SIG-M5 (cell line): ENCODE measurements at places on chromosomes 3 and 15.

DNA sequence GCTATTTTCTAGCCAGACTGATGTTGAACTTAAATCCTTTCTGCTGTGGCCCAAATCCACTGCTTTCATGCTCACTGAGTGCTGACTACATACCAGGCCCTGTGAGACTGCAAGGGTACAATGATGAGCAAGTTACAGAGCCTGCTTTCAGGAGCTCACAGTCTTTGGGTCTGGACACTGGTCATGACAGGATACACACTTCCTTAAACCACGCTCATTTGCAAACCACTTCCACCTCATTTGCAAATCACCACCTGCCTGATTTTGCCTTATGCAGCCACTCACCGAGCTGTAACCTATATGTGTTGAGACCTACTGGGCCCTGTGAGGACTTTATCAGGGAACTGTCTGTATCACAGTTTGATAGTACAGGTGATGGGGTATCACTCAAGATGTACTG is 50.2 kb upstream of the LRRC58 start:
- DNase-seq = no peak

- DNase-seq = no peak
Measured at GRCh38 chr3:21665444-21666100, 85.4 kb downstream of the ZNF385D start.

GRCh38 chr3:16741890-16742289 is 136.7 kb upstream of the DAZL start:
- no peak for DNase-seq

DNA sequence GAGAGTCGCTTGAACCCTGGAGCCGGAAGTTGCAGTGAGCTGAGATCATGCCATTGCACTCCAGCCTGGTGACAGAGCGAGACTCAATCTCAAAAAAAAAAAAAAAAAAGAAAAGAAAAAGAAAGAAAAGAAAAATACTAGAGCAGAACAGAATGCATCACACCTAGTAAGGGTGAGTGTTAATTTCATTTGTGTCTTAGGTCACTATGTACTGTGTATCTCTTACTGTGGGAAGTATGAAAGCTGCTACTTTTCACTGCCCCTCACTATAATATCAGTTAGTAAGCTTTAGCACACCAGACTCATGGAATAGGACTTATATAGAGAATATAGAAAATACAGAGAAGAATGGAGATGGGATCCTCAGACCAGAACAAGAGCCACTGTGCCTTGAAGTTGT is 45.9 kb upstream of the RASA2 start:
- DNase-seq = no peak

DNA sequence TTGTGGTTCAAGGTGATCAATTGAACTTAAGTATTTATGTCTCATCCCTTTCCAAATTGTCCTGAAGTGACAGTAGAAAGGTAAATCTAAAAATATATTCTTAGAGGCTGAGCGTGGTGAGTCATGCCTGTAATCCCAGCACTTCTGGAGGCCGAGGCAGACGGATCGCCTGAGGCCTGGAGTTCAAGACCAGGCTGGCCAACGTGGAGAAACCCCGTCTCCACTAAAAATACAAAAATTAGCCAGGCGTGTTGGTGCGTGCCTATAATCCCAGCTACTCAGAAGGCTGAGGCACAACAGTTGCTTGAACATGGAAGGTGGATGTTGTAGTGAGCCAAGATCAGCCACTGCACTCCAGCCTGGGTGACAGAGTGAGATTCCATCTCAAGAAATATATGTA is 226.6 kb downstream of the DPH6 start:
- no peak for DNase-seq

DNA sequence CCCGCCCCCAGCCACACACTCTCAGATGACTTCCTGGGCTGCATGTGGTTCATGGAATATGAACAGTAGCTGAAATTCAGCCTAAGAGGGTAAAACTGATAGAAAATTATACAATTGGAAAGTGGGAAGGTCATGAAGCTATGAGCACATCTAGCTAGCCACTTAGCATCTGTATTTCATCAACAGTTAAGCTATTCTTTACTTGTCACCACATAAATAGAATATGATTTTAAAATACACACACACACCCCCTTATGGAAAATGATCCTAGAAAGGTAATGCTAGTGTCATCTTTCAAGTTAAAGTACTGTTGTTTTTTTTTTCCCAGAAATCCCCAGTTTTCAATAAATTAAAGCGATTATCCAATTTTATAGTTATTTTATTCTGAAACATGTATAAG is 3.6 kb downstream of the MAP4 start:
- DNase-seq = no peak

DNA sequence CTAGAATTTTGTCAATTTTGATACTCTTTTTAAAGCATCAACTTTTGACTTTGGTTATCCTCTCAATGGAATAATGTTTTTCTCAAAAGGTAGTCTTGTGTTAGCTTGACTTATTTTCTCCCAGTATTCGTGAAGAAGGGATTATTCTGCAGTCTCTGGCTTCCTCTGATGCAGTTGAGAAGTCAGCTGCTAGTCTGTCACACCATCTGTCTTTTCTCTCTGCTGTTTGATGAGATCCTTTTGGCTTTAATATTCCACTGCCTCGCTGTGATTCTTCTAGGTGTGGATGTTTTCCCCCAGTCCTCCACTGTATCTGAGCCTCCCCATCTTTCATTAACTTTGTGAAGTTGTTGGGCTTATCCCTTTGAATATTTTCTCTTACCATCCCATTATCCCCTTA is 141.0 kb downstream of the WDR72 start:
- no peak for DNase-seq

DNA sequence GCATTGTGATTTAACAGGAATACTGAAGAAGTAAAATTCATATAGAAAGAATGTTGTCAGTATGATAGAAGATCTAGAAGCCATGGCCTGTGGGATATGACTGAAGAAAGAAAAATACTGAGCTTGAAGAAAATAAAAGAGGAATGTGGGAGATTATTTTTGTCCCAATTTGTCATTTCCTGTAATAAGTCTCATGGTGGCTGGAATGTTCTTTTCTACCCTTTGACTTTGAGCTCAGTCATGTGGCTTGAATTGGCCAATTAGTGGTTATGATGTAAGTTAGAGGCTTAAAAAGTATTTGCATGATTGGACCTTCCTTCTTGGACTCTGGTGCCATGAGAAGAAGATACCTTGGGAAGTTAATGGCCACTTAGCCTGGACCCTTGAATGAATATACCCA is 14.1 kb downstream of the APH1B start:
- no peak for DNase-seq

- DNase-seq = no peak
Measured at GRCh38 chr3:76888856-76889255, 151.0 kb upstream of the ROBO2 start.

DNA sequence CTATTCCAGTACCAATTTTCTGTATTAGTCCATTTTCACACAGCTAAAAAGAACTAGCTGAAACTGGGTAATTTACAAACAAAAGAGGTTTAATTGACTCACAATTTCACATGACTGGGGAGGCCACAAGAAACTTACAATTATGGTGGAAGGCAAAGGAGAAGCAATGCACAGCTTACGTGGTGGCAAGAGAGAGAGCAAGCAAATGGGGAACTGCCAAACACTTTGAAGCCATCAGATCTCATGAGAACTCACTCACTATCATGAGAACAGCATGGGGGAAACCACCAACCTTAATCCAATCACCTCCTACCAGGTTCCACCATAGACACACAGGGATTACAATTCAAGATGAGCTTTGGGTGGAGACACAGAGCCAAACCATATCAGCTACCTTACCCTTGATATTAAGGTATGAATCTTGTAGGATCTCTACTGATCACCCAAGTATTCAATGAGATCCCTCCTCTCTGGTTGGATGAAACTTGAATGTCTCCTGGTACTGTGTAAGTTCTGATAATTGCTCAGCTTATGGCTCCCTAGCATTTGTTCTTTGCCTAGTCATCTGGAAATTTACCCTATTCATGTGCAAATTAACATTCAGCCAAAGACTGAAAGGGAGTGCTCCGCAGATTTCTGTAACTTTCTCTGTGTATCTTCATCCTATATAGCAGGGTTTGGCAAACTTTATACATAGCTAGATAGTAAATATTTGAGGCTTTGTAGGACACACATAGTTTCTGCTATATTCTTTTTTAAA is 38.9 kb downstream of the MYL3 start:
- DNase-seq = no peak

GRCh38 chr3:194675081-194675640 is 3.2 kb upstream of the LSG1 start:
- no peak for DNase-seq

DNA sequence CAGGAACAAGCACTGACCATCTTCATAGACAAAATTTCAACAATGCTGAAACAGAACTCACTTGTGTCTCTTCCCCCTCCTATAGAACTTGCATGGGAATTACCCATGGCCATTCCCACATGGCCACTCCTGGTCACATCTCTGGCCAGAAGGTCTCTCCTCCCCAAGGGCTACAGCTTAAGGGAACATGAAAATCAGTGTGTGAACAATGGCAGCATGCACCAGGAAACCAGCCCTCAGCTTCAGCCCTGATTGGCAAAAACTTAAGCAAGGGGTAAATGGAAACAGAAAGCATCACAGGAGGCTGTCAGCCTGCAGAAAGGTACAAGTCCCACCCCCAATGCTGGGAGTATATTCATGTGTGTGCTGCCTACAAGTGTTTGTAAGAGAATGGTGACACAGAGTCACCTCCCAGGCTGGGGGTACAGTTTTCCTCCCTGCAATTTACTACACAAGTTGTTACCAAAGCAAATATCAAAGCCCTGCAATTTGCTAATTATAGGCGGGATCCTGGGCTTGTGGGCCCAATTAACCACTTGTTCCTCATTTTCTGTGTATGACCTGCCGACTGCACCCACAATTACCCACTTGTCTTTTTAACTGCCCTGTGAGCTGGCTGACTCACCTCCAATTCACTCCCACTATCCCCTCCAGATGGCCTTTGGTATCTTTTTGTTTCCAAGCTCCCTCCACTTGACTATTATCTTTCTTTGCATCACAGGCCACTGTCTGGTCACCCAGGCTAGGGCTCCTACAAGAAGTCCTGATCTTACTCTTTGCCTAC is 84.4 kb upstream of the HES1 start:
- peak; percentile 15 for DNase-seq

DNA sequence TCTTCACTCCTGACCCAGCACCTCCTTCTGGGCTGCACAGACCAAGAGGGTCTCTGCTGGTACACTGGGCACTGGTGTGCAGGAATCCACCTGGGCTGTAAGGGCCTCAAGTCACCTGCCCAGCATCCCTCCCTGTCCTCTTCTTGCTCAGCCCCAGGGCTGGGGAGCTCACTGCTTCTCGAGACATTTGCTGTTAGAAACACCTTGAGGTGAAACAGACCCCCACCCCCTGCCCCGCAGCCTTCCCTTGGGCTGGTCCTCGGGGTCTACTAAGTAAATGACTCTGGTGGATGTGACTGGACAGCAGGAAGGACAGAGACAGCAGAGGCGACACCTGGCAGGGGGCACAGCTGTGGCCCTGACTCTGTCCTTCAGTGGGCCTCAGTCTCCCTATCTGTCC is 29.1 kb downstream of the LOXL1 start:
- no peak for DNase-seq

DNA sequence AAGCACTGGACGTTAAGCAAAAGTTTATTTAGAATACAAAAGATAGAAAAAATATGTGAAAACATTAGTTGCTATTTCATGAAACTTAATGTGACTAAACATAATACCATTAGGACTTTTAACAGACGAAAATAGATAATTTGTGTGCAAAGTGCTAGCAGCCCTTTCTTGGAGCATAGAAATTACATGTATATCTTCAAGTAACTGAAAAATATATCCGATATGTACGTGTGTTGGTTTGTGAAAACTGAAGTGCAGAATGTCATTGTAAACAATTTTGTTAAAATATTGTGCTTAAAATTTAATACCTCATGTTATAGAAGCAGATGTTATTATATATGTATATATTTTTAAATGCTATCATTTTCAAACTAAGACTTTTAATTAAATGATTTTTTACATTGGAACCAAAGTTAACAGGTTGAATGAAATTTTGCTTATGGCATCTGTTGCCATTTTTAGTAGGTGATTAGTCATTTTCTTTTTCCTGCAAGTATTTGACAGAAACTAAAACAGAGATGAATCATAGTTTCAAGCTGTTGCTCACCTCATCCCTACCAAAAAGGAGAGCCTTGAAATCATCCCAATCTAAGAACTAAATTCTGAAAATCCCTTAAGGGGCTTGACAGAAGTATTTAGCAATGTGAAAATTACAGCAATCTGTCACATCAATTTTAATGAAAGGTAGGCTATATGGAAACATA is 334.8 kb downstream of the NAALADL2 start:
- no peak for DNase-seq

DNA sequence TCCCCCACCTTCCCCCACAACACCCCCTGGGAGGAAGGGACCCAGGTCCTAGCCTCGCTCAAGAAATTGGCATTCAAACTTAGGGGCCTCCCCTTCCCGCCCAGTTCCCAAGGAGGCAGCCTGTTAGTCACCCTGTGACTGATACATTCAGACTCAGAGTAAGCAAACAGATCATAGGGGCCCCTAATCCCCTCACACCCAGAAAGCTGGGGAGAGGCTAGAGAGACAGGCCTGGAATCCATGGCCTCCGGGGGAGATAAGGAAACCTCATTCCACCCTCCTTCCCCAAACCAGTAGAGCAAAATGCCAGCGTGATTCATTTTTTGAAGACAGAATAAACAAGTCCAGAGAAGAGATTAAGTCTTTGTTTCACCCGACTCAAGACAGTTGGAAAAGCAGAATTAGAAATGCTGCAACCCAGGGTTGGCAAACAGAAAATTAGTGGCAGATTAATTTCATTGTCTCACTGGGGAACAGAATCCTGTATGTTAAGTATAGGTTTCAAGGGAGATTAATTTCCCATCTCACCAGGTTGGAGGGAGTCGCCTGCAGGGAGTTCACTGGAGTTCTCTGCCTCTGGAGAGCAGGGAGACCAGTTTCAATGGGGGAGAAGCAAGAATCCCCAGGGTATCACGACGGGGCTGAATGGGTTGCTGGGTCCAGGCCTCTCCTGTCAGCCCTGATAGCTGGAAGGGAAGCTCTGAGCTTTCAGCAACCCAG is 268.3 kb downstream of the UACA start:
- no peak for DNase-seq

GRCh38 chr3:73706771-73707170 is 82.0 kb upstream of the PDZRN3 start:
- no peak for DNase-seq

- DNase-seq = no peak
Measured at GRCh38 chr3:168330983-168331382, 235.3 kb upstream of the GOLIM4 start.

DNA sequence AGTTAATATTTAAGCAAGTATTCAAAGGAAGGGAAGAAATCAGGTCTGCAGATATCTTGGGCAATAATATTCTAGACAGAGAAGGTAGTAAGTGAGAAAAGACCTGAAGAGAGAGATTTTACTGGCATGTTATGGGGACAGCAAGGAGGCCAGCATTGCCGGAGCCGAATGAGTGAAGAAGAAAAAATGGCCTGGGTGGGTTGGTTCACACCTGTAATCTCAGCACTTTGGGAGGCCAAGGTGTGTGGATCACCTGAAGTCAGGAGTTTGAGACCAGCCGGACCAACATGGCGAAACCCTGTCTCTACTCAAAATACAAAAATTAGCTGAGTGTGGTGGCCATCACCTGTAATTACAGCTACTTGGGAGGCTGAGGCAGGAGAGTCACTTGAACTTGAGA is 164.7 kb downstream of the VGLL3 start:
- DNase-seq = no peak
